ENCODE measurements at places on chromosomes 3 and 15. TPM values are rescaled to one million over a fixed set of nuclear protein-coding genes. Genes with fewer than 3 reads are reported as not detected.

Gene CA12
- total RNA-seq, result not detected

Gene GABRA5
- not detected for total RNA-seq

Gene SLC12A1
- total RNA-seq, result not detected

Gene CNTN3
- not detected for total RNA-seq

Gene CFAP20DC
- total RNA-seq, result 1.7 TPM

Data from T-helper 2 cell treated with Interferon-gamma antibody and Interleukin-4, amounts not matched to agents 100 ng/mL and 5 ng/mL, for 36 hours (primary cell).